T47D (cell line): ENCODE measurements at places on chromosomes 5 and 9.

GRCh38 chr9:79945016-79945415 lies 373.3 kb downstream of the TLE4 start:
- no peak for DNase-seq

DNA sequence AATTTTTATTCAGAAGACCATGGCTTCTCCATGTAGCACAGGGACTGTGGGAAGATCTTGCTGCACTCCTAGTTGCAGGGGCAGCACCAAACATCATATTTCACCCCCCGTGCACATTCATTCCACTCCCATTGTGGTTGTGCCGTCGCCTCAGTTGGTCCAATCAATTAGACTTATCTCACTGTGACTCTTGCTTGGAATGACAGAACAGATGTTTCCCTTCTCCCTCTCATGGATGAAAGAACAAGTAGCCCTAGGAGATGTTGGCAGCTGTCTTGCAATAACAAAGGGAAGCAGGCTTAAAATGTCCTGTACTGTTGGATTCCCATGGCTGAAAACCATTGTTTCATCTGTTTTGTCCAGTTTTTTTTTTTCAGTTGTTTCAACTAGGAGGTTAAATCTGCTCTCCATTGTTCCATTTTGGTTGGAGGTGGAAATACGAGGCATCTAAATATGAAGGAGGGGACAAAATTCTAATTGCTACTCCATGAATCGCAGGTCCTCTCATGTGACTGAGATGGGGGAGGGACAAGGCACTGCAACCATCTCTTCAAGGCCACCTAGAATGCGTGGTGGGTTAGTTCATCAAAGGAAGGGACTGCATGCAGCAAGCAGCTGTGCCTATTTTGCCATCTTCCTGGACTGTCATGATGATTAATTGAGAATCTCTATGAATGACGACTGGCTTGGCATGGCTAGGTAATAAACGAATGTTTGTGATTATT lies 214.4 kb downstream of the NSG2 start:
- no peak for DNase-seq

- no peak for DNase-seq
Measured at GRCh38 chr5:37915097-37915736, 75.4 kb upstream of the GDNF start.

GRCh38 chr5:103718108-103718507 lies 155.5 kb upstream of the NUDT12 start:
- no peak for DNase-seq

- DNase-seq = no peak
Measured at GRCh38 chr9:117374076-117374725, 40.7 kb downstream of the ASTN2 start.

- no peak for DNase-seq
Measured at GRCh38 chr5:80835128-80835527, 125.0 kb upstream of the RASGRF2 start.

DNA sequence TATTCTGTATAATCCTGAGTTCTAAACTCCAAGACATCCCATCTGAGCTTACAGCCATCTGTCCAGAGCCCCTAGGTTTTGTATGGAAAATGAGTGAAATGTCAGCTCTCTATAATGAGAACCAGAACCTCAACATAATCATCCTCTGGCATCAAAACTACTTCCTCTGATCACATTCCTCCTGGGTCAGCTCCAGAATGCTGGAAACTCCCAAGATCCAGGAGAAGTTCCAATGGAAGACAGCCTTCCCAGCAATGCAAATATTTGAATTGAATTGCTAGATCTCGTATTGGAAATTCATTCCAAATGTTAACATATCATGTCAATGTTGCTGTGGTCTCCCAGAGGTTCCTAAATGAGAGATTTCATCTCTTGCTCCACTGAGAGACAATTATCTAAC lies 23.8 kb downstream of the C9 start:
- DNase-seq = no peak

DNA sequence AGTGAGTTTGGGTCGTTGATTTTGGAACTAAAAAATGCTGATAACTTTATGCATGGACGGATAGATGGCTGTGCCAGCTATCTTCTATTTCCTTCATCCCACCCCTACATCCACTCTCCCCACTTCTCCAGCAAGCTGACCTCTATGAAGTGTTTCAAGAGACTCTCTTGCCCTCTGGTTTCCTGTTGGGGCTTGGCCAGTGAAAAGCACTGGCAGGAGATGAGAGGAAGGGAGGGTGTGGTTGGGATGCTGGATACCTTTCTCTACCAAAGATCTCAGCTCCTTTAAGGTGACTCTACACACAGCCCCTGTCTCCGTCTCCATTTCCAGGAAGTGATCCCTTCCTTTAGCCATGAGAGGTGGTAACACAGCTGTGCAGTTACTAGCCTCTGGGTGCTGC lies 30.0 kb upstream of the JMY start:
- DNase-seq = no peak

DNA sequence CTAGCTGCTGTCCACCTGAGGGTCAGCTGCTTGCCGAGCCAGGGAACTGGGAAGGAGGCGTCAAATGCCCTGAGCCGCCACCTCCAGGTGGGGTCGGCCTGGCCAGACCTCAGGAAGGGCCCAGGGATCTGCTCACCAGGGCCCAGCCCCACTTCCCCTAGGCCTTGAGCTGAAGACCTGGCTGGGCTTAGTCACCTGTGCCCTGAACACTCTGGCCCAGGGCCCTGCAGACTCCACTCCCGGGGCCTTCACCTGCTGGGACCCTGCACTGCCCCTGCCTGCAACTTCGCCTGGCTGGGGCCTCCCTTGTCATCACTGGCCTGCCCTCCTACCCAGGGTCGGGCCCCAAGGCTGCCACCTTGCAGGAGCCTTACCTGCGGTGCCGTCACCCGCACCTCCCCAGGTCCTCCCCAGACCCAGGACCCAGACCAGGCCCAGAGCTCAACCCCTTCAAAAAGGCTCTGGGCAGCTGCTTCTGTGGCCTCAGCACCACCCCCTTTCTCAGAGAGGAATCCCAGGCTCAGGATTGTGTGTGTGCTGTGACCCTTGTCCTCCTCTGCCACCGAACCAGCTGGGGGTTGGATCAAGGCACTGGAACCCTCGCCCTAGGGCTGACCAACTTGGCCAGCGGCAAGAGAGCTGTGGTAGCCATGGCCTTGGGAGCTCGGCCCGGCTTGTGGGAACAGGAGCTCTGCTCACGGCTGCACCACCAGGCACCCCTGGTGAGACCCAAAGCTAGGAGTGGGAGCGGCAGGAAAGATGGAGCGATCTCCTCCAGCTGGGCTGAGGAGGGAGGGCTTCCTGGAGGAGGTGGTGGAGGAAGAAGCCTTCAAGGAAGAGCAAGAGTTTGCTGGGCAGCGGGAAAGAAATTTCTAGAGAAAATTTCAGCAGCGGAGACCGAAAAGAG lies 1.2 kb upstream of the NELFB start:
- DNase-seq = no peak

DNA sequence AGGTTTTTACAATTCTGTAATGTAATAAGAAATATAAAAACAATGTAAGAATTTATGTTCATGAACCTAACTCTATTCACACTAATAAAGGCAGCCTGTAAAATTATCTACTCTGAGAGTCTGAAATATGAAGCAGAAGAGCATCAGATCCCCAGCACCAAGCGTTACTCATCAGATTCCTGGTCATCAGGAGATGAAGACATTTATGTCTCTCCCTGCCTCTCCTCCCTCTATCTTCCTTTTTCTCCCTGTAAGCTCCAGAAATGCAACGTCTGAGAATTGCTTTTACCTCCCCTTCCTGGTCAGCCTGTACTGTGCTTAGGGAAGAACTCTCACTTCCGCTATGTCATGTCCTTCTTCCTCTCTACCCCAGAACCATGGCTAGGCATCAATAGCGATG lies 114.4 kb upstream of the SLIT3 start:
- DNase-seq = no peak

GRCh38 chr9:134178768-134179551 lies 14.6 kb upstream of the RNU6ATAC start:
- no peak for DNase-seq

DNA sequence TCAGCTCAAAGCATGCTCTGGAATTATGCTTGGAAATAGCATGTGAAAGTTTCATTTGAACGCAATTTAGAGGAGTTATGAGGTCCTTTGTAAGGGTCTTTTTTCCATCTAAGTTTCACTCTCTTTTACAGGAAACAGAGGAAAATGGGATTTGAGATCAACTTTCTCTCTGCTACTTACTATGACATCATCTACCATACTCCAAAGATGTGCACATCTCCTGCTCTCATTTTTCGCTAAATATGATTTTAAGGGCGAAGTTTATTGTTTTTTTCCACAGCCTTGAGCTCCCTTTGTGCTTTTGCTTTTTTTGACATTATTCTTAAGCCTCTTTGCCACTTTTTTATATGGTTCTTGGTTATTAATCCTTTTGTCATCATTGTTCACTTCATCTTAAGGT lies 125.6 kb downstream of the NNT start:
- no peak for DNase-seq

DNA sequence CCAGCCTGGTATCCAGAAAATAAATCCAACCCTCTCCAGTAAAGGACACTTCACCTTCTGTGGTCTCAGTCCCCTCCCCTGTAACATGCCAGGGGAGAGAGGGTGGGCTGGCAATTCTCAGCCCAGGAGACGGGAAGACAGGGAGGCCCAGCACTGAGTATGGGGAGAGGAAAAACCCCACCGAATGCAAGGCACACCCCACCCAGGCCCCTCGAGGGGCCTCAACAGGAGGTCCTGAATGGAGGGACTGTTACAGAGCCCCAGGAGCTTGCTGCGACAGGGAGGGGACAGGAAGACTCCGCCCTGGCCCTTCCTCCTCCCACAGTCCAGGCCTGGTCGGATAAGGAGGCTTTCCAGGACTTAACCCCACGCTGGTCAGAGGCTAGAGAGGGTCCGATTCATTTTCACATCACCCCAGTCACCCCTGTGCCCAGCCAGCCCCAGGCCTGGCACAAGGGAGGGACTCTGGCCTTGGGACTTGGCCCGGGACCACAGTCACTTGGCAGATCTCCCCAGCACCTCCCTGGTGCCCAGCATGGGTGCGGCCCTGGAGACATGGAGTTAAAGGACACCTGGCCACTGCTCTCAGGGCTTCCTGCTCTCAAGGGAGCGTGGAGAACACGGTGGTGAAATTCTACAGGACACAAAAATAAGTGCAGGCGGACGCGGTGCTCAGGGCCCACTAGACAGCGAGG lies 44.9 kb upstream of the STXBP1 start:
- peak; percentile 86 for DNase-seq

GRCh38 chr9:128771094-128771721 lies 519 bp downstream of the ZER1 start:
- peak; percentile 50 for DNase-seq

- peak; percentile 70 for DNase-seq
Measured at GRCh38 chr9:127942216-127943010, 4.8 kb upstream of the DPM2 start.

DNA sequence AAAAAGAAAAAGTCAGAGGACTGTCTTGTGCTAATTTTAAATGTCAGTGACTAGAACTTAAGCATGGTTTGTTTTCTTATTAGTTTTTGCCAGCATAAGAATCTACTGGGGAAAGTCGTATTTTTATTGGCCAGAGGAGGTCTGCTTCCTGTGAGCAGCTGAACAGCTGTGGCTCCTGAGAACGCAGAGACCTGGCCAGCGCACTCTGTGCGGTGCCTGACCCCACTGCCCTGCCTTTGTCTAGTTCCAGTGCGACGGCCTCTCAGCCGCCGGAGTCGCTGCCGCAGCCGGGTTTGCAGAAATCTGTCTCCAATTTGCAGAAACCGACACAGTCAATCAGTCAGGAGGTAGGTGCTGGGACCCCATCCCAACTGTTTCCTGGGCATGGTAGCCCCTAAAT lies 42.5 kb downstream of the PRRC2B start:
- DNase-seq = no peak
